Stimulated activated CD8-positive, alpha-beta memory T cell treated with anti-CD3 and anti-CD28 coated beads, Interleukin-7, amount 100 ng/mL, for 4 hours (primary cell): ENCODE measurements at places on chromosomes 5 and 9.

DNA sequence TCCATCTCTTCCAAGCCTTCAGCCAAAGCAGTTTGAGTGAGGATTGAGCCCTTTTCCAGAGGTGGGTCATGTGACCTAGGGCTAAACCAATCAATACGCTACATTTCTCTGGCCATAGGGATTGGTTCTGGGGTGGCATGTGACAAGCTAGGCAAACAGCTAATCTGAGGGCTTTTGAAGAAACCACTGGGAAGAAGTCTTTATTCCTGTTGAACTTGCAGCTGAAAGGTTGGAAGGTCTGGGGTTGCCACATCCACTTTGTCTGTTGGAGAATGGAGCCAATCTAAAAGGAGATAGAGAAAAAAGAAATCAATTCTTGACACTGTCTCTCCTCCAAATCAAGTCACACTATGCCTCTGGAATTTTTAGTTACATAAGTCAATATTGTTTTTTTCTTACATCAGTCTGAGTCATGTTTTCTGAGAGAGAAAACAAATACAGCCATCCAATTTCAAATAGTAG, 637.8 kb upstream of the WWC1 start:
- no peak for DNase-seq

- DNase-seq: no peak
These were observed 12.7 kb downstream of the PLK2 start for GRCh38 chr5:58447226-58447625.

DNA sequence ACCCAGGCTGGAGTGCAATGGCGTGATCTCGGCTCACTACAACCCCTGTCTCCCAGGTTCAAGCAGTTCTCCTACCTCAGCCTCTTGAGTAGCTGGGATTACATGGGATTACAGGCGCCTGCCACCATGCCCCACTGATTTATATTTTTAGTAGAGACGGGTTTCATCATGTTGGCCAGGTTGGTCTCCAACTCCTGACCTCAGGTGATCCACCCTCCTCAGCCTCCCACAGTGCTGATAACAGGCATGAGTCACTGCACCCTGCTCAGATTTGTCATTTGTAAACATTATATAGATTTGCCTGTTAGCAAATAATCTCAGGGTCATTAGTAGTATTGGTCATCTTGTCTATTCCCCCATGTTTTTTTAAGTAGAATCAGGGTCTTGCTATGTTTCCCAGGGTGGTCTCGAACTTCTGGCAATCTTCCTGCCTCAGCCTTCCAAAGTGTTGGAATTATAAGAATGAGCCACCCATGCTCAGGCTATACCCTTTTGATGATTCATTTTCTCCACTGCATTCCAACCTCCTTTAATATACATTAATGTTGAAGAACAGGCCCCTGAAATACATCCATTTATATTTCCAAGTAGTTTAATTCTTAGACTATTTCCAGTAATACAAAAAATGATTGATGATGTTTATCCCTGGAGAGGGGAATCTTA, 17.3 kb downstream of the CENPH start:
- no peak for DNase-seq

- DNase-seq: no peak
These were observed 78.7 kb upstream of the SAP30L start for GRCh38 chr5:154367101-154367500.

GRCh38 chr5:93191035-93191817, 389.8 kb downstream of the NR2F1-AS1 start:
- no peak for DNase-seq

GRCh38 chr9:130930804-130931349, 8.2 kb downstream of the FIBCD1 start:
- no peak for DNase-seq

GRCh38 chr5:135243556-135244285, 155.3 kb downstream of the MACROH2A1 start:
- DNase-seq: no peak

- DNase-seq: no peak
These were observed 911.2 kb downstream of the EFNA5 start for GRCh38 chr5:106759581-106759980.

- no peak for DNase-seq
These were observed 37.3 kb upstream of the EGFL7 start for GRCh38 chr9:136625101-136626065.

GRCh38 chr9:78626971-78627370, 330.0 kb downstream of the PSAT1 start:
- DNase-seq: no peak

DNA sequence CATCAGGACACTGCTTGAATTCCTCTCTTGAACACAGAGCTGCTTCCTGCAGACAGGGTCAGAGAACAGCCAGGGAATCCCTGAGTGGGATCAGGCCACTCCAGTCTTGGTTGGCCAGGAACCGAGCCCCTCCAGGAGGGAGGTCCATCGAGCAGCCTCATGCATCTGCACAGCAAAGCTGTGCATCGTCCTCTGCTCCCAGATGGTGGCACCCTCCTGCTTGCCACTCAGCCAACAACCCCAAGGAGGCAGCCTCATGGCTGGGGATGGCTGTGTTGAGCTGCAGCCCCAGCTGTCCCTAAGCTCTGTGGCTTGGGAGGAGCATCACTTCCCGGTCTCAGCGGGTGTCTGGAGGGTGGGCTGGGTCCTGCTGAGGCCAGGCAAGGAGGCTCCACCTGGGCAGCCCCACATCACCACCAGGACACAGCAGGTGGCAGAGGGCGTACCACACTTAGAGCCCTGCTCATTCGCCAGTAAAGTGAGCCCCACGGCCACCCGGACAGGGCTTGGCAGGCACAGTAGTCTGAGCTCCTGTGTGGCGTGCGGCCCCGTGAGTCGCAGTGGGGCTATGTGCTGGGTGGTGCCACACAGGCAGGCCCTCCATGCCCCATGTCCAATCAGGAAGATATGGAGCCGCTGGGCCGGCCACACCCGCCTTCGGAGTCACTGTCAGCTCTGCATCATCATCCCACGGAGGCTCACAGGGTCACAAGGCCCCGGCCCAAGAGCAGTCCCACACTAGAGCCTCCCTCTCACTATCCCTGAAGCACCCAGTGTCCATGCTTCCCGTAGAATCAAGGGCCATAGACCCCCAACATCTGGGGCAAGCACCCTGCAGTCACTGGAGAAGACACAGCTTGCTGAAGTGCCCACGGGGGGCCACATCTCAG, 11.9 kb downstream of the LPCAT1 start:
- DNase-seq: no peak

DNA sequence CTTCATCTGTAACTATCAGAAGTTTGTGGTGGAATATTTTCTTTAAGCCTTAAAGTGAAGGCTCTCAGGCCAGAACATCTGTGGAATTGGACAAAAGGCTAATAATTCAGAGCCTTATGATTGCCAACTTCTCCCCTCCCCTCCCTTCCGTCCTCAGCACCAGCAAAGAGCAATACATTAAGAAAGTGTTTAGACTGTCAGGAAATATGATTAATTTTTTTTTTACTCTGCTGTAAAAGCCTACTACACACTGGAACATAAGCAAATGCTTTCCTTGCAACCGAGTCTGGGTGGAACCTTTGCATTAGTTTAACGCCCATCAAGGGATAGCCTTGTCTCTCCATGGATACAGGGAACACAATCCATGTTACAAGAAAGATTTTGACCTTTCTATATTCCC, 110.3 kb upstream of the TARS1 start:
- no peak for DNase-seq

DNA sequence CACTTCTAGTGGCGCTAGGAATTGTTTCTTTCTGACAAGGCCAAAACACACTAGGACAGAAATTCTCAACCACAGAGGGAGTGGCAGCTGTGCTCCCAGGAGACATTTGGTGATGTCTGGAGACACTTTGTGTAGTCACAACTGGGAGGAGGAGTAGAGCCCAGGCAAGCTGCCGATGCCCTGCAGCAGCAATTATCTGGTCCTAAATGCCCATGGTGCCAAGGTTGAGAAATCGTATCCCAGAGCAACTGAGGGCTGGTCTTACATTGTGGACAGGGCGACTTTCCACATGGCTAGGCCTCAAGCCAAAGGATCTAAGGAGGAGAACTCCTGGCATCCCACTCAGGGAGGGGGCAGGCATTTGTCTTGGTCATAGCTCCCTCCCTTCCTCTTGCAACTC, 259.9 kb downstream of the GADD45G start:
- DNase-seq: no peak

GRCh38 chr5:128633901-128634300, 95.9 kb upstream of the FBN2 start:
- no peak for DNase-seq

DNA sequence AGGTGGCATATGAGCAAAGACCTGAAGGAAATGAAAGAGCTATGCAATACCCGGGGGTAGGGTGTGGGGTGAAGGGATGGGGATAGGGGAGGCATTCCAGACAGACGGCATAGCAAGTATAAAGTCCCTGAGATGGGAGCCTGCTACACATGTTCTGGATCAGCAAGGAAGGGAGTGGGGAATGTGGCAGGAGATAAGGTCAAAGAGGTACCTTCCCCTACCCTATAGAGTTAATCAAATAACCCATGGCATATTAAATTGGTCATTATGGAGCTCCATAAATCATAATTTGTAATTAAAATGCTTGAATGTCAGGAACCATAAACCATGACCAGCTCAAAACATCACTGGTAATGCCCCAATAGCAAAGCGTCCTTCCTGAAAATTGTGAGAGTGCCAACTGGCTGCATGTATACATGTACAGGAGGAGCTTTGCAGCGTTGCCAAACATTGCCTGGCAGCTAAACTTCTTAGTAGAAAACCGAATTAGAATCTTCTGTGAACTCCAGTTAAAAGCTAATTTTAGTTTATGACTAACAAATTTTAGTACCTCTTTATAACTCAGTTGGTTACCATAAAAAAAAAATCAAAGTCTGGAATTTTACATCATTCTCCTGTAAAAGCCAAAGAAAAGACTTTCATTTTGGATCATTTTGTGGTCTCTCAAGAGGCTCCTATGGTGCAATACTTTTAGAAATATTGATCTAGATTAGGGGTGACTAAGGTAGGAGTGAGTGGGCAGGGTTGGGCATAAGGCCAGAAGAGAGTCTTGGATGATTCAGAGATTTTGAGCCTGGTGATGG, 4.7 kb downstream of the DNAI1 start:
- no peak for DNase-seq

- DNase-seq: no peak
These were observed 110.2 kb downstream of the CDH6 start for GRCh38 chr5:31303688-31304087.

GRCh38 chr5:102845041-102845440, 89.9 kb downstream of the PAM start:
- no peak for DNase-seq

DNA sequence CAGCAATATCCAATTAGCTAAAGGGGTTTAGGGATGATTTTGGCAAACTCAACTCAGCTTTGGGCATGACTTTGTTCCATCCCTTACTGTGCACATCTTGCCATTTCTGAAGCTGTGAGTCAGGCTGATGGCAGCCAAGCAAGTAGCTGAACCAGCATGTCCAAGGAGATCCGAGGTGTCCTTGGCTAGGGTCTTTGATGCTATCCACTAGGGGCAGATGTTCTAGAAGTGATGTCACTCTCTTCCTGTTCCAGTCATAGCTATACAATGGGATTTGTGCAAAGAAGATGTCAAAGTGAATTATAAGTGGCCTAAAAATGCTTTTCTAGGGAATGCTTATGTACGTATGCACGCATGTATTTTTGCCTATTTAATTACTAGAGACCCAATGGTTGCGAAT, 160.8 kb upstream of the PAPPA start:
- no peak for DNase-seq

DNA sequence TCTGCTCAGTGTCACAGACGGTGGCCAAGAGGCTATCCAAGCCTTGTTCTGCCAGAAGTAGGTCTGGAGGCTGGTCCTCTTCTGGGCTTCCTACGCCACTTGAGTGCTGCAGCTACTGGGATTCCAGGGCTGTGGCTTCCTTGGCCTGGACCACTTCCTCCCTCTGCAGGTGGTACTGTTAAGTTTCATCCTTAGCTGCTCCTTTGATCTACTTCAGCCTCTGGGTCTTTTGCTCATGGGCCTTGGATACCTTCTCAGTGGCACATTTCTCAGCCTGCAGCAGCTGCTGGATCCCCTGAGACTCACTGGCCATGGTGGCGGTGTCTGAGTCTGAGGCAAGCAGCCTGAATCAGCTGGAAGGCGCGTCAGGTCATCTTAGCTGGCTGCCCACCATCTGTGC, 10.3 kb downstream of the CNOT8 start:
- DNase-seq: no peak

DNA sequence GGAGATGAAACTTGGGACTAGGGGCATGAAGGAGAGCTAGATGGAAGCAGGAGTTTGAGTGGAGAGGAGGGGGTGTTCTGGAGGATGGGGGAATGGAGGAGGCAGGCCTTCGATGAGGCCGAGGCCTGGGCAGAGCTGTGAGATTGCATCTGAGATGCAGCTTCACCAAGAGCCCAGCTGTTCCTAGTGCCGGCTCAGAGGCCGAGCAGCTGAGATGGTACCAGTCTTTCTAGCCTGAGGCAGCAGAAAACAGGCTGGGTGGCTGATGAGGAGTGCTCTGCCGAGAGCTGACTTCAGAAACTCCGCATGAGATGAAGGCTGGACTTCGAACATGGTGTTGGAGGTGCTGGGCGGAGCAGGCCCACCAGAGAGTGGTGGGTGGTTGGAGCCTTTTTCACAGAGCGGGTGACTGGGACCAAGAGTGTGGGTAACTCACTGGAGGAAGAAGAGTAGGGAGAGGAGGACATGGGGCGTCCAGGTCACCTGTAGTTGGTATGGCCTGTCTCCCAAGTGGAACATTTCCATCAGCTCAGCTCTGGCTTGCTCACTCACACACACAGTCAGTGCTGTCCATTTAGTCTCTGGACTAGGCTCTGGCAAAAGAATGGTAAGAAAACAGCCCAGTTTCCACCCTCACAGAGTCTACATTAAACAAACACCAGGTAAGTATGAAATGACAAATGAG, 54.7 kb downstream of the TMOD1 start:
- DNase-seq: no peak

DNA sequence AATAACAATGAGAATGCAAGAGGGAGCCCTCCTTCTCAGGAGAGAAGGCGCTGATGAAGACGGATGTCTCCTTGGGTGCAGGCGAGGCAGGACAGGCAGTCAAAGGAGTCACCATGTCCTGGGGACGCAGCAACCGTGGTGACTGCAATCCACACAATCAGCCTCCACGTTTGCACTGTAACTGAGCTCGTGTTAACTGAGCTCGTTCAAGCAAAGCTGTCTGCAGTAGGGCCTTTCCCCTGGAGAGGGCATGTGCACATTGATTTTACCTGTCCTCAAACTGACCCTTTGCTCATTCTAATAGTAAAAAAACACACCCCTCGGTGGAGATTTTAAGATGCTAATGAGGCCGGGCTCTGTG, 2.8 kb downstream of the SARDH start:
- DNase-seq: no peak

DNA sequence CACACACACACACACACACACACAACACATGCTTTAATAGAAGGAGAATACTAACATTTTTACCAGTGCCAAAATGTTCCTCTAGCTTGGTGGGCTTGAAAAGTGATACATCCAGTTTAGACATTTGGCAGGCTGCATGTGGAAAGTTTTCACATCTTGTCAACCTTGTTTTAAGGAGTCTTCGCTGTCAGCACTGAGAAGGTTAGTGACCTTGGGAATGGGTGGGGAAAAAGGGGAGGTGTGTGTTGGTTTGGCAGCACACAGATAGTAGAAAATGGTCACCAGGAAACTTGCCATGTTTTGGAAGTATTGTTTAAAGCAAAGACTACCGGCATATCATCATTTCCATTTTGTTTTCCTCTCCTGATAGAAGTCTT, 346.5 kb upstream of the ADAMTSL1 start:
- no peak for DNase-seq

GRCh38 chr9:69019808-69020207, 5.9 kb upstream of the PRKACG start:
- no peak for DNase-seq
